ENCODE measurements at places on chromosomes 6 and 20.

- DNase-seq = no peak
These were observed 7.9 kb downstream of the BPIFB3 start for GRCh38 chr20:33061658-33062028.

DNA sequence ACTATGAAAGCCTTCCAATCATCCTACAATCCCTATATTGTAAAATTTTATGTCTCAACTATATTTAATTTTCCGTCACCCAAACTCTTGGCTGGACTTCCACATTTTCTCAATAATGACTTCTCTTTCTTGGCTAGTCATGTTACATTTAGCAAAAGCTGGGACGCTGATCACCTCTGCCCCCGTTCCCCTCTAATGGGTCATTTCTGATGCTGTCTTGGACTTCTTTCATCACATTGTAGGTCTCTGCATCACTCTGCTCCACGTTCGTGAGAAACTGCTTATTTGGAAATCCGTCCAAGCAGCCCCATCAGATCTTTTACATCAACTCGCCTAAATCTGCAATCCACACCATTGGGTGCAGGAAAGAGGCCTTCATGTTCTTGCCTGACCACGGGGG lies 203.8 kb downstream of the MYLK4 start:
- no peak for DNase-seq

- DNase-seq = no peak
These were observed 23.5 kb downstream of the SNAP25 start for GRCh38 chr20:10242166-10242565.

GRCh38 chr6:2793534-2794151 lies 28.4 kb downstream of the WRNIP1 start:
- DNase-seq = no peak

DNA sequence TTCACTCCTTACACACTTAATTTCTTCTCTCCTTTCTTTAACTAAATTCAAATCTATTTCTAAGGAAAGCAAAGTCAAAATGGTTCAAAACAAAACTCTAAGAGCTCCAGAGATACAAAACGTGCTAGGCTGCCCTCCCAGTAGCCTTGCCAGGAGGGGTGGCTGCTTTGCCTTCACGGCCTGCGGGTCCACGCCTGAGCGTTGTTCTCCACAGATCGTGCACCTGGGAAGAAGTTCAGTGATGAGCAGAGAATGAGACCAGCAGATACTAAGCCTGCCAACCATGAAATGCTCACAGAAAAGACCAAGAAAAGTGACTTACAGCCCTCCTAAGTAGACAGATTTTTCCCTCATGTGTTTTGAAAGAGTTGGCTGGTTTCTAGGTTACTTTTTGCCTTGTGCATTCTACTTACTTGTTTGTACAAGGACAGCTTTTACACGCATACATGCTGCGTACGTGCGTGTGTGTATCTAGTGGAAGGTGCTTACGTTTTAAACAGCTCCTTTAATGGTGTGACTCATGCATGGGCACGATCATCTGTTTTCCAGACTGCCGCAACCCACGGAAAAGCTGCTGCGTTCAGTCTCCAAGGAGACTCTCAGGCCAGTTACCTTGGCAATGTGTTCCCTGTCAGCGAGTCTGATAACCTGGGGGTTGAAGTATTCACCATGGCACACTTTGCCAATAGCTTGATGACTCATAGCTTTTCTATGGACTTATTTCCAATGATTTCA lies 32.4 kb upstream of the PBOV1 start:
- peak; percentile 78 for DNase-seq

GRCh38 chr6:158575550-158575949 lies 15.7 kb downstream of the TMEM181 start:
- DNase-seq = peak; percentile 10

- no peak for DNase-seq
These were observed 109.8 kb upstream of the EMILIN3 start for GRCh38 chr20:41476446-41476845.

DNA sequence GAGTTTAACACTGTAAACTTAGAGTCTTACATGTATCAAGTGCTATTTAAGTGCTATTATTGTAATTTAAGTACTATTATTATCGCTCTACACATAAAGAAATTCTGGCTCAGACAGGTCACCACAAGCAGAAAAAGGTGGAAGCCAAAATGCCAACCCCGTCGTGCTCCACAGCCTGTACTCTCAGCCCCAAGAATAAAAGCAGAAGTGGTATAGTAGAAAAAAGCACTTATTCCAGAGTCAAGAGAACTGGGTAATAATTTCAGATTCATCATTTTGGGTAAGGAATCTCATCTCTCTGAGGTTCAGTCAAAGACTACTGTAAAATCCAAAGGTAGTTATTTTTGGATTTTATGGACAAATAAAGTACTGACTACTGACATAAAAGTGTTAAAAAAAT lies 943 bp downstream of the ZUP1 start:
- no peak for DNase-seq

DNA sequence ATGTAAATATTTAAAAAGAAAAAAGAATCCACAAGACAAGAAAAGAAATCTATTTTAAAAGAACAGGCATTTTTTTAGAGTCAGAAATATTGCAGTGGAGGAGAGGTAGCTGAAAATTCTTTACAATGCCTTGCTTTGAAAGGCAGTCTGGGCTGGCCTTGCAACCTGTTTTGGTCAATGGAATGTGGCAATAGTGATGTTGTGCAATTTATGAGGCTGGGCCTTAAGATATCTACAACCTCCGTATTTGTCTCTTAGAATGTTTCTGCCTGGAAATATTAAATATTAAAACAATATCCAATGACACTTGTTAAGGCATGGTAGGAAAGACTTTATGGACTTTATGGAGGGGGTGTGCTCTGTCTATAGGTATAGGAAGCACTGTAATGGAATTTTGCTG lies 14.8 kb upstream of the SCGN start:
- no peak for DNase-seq

GRCh38 chr6:49025273-49026240 lies 437.5 kb downstream of the MMUT start:
- no peak for DNase-seq

- DNase-seq = no peak
These were observed 4.3 kb upstream of the GABBR1 start for GRCh38 chr6:29637247-29637646.
